Stimulated activated naive CD4-positive, alpha-beta T cell (primary cell): ENCODE measurements at places on chromosomes 3 and 15.
A peak's percentile ranks its signal among the peaks of the same experiment; 100 is the strongest.

DNA sequence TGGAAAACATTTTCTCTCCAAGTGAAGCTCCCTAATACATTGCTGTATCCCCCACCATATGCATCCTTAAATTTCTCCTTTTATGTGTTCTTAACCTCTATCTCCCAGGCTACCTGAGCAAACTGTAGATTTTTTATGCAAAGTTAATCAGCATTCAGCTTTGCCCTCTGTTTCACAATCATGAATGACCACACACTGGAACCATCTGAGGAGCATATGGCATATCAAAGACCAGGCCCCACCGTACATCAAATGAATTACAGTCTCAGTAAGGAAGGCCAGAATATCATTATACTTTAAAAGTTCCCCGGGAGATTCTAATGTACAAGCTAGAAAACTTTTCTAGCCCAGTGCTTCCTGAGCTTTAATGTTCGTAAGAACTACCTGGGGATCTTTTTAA is 115.5 kb upstream of the NECTIN3 start:
- no peak for DNase-seq

DNA sequence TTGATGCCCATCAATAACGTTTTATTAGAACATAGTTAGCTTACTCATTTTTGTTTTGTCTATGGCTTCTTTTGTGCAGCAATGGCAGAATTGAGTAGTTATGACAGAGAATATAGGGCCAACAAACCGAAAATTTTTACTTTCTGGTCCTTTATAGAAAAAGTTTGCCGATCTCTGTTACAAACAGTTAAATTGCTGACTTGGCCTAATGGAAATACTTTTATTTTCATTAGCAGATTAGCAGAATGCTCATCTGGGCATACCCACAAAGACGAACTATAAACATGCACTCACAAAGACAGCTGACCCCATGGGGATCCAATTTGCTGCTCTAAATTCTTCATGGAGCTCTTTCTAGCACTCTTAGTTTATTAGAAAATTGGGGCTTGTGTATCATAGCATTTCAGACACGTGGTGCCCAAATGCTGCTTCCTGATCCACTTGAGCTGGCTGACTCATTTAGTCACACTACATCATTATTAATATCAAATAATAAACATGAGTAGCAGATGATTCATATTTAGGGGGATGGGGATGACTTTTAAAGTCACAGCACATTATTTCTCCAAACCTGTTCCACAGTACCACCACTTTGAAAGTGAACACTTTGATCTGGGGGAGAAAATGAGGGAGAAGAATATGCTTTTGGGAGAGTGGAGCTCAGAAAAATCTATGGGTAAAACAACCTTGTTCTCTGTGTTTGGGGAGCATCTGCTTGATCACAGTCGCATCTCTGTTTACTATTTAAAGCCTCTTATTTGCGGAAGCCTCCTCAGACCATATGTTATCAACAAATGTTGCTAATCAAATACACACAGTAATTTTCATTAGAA is 228.1 kb upstream of the FEZF2 start:
- DNase-seq, result no peak

- DNase-seq, result no peak
Observed at GRCh38 chr15:35126236-35126635, 41.1 kb upstream of the NANOGP8 start.

DNA sequence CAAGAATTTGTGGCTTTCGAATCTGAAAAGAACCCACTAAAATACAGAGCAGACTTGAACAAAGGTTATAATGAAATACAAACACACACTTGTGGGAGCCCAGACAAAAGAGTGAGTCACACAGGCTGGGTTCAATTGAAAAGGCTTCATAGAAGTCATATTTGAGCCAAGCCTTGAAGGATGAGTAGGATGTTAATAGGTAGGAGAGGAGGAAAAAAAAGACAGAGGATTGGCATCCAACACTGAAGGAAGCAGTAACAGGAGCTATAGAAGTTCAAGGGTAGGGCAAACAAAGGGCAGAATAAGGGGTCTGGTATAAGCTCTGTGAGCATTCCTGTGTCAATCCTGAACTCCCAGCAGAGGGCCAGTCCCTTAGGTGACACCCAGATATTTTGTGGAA is 325.4 kb downstream of the FOXP1 start:
- DNase-seq, result no peak

- no peak for DNase-seq
Observed at GRCh38 chr3:190197346-190197763, 76.7 kb upstream of the P3H2 start.

DNA sequence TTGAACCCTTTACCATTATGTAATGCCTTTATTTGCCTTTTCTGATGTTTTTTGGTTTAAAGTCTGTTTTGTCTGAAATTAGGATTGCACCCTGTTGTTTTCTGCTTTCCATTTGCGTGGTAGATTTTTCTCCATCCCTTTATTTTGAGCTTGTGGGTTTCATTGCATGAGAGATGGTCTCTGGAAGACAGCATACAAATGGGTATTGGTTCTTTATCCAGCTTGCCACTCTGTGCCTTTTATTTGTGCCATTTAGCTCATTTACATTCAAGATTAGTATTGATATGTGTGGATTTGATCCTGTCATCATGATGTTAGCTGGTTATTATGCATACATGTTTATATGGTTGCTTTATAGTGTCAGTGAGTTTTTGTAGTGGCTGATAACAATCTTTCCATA is 318.7 kb upstream of the PPP2R3A start:
- no peak for DNase-seq

- DNase-seq, result no peak
Observed at GRCh38 chr15:79900087-79900486, 3.3 kb upstream of the MTHFS start.

GRCh38 chr3:187728248-187728647 is 17.0 kb downstream of the BCL6 start:
- no peak for DNase-seq

DNA sequence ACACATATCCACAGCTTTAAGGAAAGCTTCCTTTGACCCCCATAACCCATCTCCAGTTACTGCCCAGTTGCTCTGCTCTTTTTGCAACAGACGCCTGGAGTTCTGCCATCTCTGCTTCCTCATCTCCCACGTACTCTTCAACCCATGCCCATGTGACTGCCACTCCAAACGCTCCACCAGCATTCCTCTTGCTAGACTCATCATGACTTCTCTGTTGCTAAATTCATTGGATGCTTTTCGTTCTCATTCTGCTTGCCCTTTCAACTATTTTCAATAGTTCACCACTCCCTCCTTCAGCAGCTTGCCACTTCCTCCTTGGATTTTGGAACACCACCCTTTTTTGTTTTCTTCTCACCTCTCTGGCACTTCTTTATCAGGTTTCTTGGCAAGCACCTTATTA is 2.7 kb upstream of the KNSTRN start:
- no peak for DNase-seq

- no peak for DNase-seq
Observed at GRCh38 chr3:124810970-124811369, 76.2 kb downstream of the ITGB5 start.

- peak; percentile 45 for DNase-seq
Observed at GRCh38 chr3:141529717-141530414, 43.0 kb downstream of the RASA2 start.

GRCh38 chr3:38707730-38708129 is 58.2 kb upstream of the SCN5A start:
- no peak for DNase-seq

DNA sequence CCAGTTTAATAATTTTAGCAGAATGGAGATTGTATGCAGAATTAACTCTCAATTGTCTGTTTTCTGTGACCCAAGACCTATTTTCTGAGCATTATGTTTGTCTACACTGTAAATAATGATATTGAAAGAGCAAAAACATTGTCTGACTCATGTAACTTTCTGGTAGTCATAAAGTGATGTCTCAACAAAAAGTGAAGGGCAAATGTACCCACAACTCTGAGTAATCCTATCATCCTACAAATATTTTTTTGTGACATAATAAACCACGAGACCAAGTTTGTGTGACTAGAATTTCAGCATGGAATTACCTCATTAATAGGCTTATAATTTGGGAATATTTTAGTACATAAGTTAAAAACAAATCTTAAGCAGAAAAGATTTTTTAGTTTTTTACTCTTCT is 15.4 kb upstream of the ABHD10 start:
- DNase-seq, result no peak

GRCh38 chr3:88984256-88984655 is 123.2 kb upstream of the EPHA3 start:
- no peak for DNase-seq

DNA sequence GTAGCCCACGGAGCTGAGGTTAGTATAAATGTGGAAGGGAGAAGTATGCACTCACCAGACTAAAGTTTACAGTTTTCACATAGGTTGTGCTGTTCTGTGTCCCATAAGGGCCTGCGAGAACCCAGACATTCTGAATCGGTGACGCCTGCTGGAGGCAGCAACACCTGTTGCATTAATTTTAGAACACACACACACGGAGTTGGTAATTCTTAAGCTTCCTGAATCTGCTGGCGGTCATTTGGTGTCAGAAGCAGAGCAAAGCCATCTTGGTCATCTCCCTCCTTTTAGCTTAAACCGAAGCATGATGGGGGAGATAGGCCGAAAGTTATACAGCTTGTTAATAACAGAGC is 41.1 kb upstream of the AP3B2 start:
- no peak for DNase-seq

DNA sequence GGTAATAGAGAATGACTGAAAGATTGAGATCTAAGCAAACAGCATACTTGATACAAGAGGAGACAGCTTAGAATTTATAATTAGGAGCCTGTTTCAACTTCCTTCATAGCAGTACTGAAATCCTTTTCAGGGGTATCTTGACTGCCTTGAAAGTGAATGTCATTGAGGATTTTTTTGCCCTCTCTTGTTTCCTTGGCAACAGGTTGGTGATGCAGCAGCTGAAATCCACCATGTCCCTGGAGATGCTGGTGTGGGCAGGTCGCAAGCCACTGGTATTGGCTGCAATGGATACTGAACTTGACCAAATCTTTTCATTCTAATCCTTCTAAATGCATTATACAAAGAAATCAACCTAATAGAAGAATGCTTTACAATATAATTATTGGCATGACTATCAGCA is 59.3 kb upstream of the GAP43 start:
- DNase-seq, result no peak

GRCh38 chr3:4241595-4242170 is 61.5 kb upstream of the SETMAR start:
- DNase-seq, result no peak
